NCI-H187 treated with DMSO at 0.1 percent for 48 hours (cell line): ENCODE measurements at places on chromosomes 2 and 18.

GRCh38 chr2:200466425-200467418 lies 43.1 kb downstream of the KCTD18 start:
- no peak for DNase-seq

DNA sequence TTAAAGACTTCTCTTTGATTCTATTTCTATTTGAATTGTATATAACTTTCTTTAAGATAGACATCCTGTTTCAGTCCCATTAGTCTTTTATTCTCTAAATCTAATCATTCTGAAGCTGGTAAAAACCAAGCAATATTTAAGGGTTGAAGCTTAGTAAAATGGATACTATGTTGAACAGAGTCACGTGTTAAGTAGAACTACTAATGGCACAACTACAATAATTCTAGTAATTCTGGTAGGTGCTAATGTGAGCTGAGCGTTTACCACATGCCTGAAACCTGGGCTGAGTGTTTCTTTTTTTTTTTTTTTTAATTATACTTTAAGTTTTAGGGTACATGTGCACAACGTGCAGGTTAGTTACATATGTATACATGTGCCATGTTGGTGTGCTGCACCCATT lies 8.9 kb upstream of the AFF3 start:
- DNase-seq, result no peak

- no peak for DNase-seq
Measured at GRCh38 chr2:72533765-72534164, 292.1 kb downstream of the EXOC6B start.

DNA sequence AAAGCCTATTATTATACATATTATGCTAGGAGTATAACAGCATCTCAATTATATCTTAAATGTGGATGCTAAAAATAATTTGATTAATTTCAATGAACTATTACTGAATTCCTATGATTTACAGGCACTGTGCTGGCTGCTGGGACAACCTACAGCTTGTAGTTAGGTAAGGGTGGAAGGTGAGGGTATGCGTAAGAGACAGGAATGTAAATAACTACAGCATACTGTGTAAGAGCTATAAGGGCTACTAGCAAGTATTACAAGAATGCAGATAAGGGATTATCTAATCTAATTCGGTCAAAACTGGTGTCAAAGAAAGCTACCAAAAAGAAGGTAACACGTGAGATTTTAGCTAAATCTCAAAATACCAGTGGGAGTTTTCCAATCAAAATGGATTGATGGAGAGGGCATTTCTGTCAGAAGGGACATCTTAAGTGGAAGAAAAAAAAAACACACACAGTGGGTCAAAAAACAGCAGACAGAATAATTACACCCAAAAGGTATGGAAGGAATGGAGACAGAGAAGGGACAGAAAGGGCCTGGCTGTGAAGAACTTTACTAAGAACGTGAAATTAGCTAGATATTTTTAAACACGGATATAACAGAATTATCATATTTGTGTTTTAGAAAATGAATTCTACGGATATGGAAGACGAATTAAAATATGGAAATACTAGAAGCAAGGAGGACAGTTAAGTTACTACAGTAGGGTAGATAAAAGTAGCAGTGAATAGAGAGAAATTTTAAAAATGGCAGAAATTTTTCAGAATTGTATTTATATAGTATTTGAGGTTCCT lies 47.1 kb downstream of the STRN start:
- no peak for DNase-seq

GRCh38 chr2:25378731-25379490 lies 37.2 kb upstream of the DNMT3A start:
- DNase-seq, result no peak

- no peak for DNase-seq
Measured at GRCh38 chr2:239475161-239476028, 74.6 kb upstream of the HDAC4 start.

DNA sequence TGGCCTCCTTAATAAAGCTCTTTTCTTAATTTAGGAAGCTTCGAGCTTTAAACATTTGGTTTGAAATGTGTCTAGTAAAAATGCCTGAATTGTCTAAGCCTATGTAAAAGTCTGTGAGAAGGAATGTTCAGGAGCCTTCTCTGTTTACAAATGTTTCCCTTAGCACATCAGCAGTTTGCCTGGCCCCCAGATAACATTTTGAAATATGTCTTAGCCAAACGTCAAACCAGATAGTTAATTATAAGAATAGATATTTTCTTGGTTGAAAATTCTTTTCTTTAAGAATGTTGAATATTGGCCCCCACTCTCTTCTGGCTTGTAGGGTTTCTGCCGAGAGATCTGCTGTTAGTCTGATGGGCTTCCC lies 498.6 kb downstream of the CCDC85A start:
- DNase-seq, result no peak

GRCh38 chr2:230202430-230203109 lies 17.2 kb downstream of the SP110 start:
- no peak for DNase-seq

- no peak for DNase-seq
Measured at GRCh38 chr2:176066645-176067588, 16.8 kb downstream of the EVX2 start.

DNA sequence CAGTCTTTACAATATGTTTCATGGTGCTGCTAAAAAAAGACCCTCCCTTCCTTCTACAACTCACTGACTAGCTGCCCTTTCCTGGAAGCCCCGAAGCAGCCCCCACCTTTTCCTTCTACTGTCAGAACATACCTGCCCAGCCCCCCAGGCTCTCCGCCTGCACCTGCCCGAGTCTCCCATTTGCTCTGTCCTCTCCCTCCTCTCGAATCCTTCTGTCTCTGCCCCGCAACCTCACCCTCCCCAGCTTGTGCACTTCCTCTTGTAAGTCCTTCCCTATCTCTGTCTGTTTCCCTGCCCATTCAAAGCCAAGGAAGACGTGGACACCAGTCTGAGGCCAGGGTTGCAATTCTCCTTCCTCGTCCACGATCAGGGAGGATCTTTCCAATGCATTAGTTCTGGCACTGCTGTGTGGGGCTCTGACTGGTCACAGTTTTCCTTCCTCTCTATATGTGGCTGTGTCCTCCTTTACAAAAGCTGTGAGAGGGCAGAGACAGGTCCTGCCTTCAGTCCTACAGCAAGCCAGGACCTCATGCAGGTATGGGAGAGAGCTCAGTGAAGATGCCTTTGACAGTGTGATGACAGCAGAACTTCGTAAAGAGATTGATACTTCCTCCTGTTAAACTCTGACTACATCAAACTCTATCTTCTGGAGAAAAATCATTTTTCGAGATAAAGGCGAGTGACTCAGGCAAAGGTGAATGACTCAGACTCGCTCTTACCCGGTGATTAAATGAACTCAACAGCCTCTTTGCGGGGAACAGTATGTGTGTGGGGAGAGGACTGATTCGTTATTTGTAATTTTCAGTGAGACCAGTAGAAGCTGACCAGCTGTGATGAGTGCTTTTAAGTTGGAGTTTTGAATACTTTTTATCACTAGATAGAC lies 14.2 kb downstream of the TNFRSF11A start:
- no peak for DNase-seq

- DNase-seq, result no peak
Measured at GRCh38 chr2:84854850-84855249, 26.0 kb downstream of the TRABD2A start.

DNA sequence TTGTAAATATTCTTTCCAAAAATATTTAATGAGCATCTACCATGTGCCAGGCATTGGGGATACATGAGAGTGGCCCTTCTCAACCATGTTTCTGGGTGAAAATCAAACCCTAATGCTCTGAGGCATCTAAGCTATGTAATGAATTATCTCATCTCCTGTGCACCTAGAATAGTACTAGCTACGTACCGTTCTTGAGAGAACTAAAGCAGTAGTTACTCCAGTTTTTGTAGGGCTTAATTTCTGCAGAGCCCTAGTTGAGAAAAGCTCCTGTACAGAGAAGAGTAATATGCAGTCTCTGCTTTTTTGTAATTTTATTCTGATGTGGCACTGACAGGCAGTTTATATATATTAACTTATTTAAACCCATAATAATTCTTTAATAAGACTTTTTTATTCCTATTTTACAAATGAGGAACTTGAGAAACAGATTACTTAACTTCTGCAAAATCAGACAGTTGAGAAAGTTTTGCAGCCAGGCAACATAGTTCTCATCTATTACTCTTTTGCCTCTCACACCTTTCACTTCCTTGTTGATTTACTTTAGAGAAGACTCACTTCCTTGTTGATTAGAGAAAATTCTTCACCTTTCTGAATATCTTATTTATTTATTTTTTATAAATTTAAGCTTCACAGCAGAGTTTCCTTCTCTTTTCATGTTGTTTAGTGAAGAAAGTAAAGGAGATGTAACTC lies 3.1 kb downstream of the SPOPL start:
- DNase-seq, result no peak

DNA sequence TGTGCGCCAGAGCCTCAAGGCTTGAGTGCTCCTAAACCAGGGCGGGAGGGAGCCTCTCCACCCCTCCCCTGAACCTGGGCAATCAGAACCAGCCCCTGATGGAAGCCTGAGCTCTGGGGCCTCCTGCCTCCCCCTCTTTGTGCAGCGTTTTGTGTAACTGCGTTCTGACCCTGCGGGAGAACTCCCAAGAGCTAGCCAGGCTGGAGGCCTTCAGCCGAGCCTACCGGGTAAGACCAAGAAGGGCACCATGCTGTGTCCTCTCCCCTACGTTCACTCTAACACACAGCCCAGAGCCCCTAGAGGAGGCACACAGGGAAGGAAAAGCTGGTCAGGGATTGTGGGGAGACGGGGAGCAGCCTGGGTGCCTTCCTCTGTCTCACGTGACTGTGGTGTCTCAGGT lies 108.0 kb downstream of the PLB1 start:
- DNase-seq, result no peak

- DNase-seq, result no peak
Measured at GRCh38 chr2:133377021-133377481, 191.2 kb downstream of the NCKAP5 start.

GRCh38 chr2:120210270-120210693 lies 12.9 kb downstream of the TMEM185B start:
- no peak for DNase-seq

GRCh38 chr2:19929226-19929625 lies 27.4 kb upstream of the TTC32 start:
- no peak for DNase-seq

- no peak for DNase-seq
Measured at GRCh38 chr2:144701259-144701658, 181.3 kb upstream of the ZEB2 start.

DNA sequence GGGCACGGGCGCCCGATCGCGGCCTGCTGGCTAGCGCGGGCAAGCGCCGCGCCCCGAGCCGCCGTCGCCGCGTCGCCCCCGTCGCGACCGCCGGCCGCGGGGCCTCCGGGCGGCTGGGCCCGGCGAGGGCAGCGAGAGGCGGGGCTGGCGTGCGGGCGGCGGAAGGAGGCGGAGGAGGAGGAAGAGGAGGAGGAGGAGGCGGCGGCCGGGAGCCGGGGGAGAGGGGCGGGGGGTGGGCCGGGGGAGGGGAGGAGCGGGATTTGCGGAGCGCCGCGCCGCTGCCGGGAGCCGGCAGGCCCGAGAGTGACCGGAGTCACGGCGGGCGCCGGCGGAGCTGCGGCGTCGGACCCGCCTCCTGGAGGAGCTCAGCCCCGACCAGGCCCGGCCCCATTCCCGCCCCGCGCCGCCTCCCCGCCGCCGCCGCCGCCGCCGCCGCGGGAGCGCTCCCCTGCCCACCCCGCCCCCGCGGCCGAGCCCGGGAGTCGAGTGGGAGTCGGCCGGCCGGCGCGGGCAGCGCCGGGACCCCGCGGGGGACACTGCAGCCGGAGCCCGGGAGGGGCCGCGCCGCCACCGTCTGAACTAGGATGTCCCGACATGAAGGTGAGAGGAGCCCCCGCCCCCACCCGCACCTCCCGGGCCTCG lies at the start of gene KCMF1:
KCMF1 (plus strand) TSS at position 294 of the 642 bp plus-strand sequence; CDS start at position 585, 291 bp downstream.
- DNase-seq, result no peak

- no peak for DNase-seq
Measured at GRCh38 chr2:160430001-160430344, 63.6 kb downstream of the RBMS1 start.

DNA sequence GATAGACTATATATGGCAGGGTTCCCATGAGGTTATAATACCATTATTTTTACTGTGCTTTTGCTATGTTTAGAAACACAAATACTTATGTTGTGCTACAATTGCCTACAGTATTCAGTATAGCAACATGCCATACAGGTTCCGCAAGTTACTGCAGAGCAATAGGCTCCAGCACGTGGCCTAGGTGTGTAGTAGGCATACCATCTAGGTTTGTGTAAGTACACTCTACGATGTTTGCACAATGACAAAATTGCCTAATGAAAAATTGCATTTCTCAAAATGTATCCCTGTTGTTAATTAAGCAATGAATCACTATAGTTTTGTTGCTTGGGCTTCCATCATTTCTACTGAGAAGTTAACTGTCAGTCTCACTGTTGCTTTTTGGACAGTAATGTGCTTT lies 9.8 kb downstream of the CD302 start:
- DNase-seq, result no peak

GRCh38 chr2:33073018-33073417 lies 126.3 kb downstream of the LTBP1 start:
- no peak for DNase-seq

DNA sequence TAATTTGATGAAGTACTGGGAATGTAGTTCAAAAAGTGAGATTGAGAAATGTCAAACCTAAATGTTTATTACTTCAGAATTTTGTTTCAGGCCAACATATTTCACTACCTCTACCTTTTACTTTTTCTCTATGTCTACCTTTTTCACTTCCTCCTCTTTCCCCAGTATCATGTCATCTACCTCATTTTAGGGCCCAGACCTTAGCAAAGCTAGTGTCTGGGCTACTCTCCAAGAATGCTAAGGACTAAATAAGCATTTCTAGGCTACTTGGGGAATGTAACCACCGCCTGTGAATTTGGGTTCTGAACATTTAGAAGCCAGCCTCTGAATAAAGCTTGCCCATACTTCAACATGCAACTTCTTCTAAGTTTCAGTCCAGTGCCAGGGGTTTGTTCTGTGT lies 330.4 kb downstream of the SLC4A3 start:
- DNase-seq, result no peak

- no peak for DNase-seq
Measured at GRCh38 chr2:11945139-11946126, 199.0 kb downstream of the LPIN1 start.

GRCh38 chr2:225002656-225003045 lies 39.6 kb downstream of the DOCK10 start:
- no peak for DNase-seq

DNA sequence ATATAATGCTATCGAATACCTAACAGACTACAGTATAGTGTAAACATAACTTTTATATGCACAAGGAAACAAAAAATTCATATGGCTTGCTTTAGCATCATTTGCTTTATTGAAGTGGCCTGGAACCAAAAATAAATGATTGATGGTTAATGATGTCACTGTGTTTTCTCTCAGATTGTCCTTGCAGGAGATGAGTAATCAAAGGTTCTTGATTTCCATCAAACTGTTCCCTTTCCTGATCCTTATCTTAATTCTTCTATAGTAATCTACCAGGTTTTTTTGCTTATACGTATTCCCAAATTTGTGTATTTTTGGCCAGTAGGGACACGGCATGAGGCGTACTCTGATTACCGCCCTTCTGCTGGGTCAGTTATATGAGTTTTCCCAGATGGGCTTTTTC lies 104.9 kb upstream of the CXCR4 start:
- DNase-seq, result no peak
